H1 (cell line): ENCODE measurements at places on chromosomes 6 and 20.

- DNase-seq: no peak
Observed at GRCh38 chr6:51029561-51029960, 210.9 kb downstream of the TFAP2B start.

- no peak for DNase-seq
Observed at GRCh38 chr6:160101277-160102205, 20.1 kb upstream of the SLC22A1 start.

DNA sequence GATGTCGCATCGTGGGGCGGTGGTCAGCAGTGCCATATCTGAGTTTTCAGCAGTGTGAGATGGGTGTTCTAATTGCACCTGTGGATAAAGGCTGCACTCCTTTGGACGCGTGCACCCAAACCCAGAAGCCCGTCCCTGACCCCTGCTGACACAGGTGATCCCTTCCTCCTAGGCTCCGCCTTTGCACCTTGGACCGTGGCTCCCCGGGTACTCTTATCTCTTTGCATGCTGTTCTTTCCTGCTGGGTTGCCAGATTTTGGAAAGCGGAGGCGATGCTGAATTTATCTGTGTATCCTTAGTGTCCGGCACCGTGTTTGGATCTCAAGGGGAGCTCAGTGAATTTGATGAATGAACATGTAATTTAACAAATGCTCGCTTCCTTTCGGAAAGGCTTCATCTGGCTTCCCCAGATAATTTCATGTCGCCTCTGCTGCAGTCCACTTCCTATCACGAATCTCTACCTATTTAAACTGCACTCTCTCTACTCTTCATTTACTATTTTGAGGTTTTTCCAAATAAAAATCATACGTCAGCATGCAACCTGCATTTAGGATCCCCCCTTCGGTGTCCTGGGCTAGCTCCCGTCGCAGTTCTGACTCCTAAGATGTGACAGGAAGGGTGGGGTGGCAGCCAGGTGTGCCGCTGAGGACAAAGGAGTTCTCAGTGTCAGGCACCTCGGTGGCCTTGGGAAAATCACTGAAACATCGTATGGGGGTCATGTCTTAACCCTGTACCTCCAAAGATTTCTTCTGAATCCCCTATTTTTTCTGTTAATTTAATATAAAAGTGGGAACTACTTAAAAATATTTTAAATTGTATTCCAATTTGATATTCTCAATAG is 753 bp upstream of the PERP start:
- DNase-seq: no peak

DNA sequence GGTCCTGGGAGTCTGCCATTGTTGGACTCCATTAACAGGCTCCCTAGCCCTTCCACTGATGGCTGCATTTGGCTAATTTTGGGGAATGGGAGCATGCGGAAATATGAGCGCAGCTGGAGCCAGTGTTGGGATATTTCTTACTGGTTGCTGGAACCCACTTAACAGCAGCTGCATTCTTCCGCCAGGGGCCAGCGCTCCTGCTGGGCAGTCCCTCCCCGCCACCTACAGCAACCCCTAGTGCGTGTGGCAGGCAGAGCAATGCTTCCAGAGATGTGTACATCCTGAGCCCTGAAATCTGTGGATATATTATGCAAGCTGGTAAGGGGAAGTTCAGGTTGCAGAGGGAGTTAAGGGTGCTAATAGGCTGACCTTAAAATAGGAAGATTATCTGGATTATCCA is 16.4 kb downstream of the CST8 start:
- no peak for DNase-seq

GRCh38 chr20:40282941-40283340 is 406.1 kb downstream of the MAFB start:
- no peak for DNase-seq

GRCh38 chr20:63819224-63819921 is 11.7 kb downstream of the ZBTB46 start:
- DNase-seq: no peak

DNA sequence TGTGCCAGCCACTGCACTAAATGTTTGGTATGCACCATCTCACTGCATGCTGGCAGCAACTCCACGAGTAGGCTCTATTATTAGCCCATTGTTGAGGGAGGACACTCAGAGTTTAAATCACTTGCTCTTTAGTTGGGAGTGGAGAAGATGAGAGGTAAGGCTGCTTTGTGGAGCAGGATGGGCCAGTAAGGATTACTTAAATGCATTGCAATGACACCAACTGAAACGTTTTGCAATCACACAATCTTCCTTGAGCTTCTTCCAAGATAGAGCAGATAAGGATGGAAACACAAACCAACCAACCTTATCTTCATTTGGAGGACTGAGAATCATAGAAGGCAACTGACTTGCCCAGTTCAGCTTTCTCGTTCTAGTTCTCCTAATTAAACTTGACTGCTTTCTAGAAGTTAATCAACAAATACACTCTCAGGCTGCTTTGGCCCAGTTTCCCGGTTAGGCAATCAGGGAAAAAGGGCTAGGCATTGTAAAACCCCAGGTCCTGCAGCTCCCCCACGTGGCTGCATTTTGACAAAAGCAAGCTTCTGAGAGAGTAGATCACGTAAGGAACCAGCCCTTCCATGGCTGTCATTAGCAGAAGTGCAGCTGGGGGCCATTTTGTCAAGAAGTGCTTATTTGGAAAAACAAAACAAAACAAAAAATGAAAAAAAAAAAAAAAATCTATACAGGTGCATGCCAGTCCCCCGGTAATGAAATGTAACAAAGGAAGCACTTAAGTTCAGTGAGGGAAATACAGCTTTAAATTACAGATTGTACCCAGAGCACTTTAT is 130.6 kb downstream of the BCAS1 start:
- peak; percentile 77 for DNase-seq

DNA sequence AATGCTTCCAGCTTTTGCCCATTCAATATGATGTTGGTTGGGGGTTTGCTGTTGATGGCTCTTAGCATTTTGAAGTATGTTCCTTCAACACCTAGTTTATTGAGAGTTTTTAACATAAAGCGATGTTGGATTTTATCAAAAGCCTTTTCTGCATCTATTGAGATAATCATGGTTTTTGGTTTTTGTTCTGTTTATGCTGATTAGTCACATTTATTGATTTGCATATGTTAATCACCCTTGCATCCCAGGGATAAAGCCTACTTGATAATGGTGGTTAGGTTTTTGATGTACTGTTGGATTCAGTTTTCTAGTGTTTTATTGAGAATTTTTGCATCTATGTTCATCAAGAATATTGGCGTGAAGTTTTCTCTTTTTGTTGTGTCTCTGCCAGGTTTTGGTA is 40.4 kb upstream of the COL9A1 start:
- no peak for DNase-seq

GRCh38 chr20:6654513-6655252 is 112.8 kb upstream of the BMP2 start:
- no peak for DNase-seq

GRCh38 chr6:303948-304558 is 11.8 kb downstream of the DUSP22 start:
- no peak for DNase-seq

GRCh38 chr6:28393912-28394662 is 5.5 kb downstream of the ZSCAN12 start:
- no peak for DNase-seq

DNA sequence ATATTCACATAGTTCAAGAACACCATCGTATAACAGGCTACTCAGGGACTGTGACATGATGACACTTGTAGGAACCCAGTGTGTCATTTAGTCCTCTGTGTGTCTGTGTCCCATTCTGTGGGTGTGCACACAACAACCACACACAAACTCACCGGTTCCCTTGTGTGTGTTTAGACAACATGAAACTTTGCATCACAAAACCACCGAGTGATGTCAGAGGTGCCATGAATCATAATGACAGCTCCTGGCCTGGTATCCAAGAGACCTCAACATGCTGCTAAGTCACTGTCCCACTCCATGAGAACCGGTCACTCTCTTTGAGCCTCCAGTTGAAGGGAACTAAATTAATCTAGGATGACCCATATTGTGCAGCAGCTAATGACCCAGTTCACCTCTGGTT is 421.3 kb downstream of the PREX1 start:
- no peak for DNase-seq

- DNase-seq: no peak
Observed at GRCh38 chr20:53187392-53188068, 215.4 kb downstream of the TSHZ2 start.
